ENCODE measurements at places on chromosomes 1 and 21.

DNA sequence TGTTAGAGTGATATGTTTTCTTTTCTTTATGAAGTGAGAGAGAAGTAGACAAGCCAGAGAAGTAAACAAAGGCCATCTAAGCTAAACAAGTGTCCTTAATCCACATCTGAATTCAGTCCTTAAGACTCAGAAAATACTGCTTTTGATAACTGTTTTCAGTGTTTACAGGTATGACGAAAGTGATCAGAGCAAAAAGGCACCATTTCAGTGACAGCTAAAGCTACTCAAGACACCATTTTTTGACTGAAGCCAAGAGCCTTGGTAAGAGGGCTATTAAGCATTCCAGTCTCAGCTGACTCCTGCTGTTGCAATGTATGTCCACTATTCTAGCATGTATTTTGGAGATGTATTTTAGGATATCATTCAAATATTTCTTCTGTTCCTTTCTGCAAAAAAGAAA is 4.1 kb downstream of the KMO start:
- DNase-seq: no peak

DNA sequence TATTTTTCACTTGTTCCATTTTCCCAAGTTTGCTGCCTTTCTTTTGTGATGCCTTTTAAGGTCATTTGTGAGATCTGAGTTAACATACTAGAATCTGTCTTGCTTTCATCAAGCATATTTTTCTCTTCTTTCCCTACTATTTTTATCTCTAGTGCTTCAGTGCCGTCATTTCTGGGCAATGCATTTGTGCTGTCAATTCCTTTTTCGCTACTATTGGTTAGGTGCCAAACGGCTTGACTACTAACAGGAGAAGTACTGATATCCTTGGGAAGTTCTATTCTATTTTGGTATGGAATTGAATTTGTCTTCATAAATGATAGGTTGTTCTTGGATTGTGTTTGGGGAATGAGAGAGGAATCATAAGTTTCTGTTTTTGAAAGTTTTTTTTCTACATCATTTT is 42.2 kb downstream of the LRRC53 start:
- DNase-seq: no peak

- no peak for DNase-seq
Observed at GRCh38 chr1:238499021-238499420, 608.3 kb upstream of the ZP4 start.

DNA sequence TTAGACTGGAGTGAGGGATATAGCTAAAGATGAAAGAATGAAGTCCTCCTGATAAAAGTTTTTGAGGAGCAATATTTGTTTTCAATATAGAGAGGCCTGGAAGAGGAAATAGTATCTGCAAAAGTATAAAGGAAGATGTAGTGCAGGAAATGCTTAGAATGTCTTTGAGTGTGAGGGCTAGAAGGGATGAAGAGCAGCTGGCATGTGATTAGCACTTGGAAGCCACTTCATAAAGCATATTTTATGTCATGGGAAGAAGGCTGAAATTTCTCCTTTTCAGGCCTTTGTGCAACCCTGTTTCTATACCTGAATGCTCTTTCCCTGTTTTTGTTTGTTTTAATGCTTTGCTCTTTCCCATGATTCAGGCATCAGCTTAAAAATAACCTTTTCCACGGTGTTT is 323.3 kb upstream of the DEPDC1 start:
- DNase-seq: no peak

DNA sequence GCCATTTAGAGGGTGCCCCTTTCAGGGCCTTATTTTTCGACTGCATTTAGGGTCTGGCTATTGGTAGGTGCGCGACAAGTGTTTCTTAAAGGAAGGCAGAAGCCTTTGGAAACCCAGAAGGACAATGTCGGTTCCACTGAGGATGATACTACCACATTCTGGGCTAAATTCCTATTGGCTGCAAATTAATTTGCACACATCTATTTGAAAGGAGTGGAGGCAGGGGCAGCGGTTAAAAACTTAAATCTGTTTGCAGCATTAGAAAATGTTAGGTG is 1.1 kb downstream of the PATJ start:
- DNase-seq: no peak

GRCh38 chr1:40648928-40649591 is 16.4 kb downstream of the RIMS3 start:
- DNase-seq: no peak

GRCh38 chr21:37642493-37642892 is 273.8 kb downstream of the KCNJ6 start:
- DNase-seq: no peak

- no peak for DNase-seq
Observed at GRCh38 chr1:150612014-150612345, 17.4 kb downstream of the ENSA start.

DNA sequence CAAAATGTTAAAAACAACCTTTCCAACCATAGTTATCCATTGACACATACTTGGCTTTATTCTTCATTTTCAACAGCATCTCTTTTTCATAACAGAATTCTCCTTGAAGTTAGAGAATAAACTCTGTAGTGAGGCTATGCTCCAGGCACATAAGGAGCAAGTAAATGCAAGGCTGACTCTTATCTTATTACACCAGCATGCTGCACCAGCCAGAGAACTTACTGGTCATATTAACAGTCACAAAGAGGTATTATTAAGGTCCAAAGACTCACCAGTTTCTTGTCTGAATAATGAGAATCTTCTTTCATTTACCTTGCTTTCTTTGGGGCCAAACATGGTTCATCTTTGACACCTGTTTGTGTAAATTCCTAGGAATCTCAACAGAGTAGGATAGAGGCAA is 71.3 kb upstream of the IVNS1ABP start:
- DNase-seq: no peak

DNA sequence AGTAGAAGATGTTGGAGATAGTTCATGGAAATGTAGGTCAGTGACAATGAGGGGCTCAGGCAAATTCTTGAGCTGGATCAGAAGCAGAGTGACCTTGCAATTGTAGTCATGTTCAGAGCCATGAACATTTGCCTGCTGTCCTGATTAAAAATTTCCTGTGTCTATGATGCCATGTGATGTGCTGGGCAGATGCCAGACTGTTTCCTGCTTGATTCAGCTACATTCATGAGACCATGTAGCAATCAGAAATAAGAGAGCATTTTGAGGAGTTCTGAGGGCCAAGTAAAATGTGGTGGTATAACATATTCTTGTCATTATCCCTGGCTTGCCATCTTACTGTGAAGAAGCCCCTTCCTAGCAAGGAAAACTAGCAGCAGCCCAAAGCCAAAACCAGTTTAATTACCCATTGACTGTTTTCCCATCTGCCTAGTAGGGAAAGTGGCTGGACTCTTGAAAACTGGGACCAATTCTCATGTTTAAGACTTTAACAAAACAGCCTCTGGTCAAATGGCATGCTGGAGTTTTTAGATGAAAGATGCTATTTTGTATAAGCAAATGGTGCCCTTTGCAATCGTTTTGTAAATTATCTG is 118.3 kb downstream of the NOS1AP start:
- no peak for DNase-seq

DNA sequence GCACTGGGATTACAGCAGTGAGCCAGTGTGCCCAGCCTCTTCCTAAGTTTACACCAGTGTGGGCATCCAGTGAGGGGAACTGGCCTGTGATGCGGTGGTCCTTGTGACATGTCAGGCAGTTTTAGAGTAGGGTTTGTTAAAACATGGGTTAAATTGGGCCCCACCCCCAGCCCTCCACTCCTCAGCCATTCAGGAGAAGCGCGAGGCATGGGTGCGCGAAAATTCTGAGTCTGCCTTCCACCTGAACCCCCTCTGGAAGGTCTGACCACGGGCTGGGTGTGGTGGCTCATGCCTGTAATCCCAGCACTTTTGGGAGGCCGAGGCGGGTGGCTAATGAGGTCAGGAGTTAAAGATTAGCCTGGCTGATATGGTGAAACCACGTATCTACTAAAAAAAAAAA is 51.7 kb downstream of the SKI start:
- DNase-seq: no peak

DNA sequence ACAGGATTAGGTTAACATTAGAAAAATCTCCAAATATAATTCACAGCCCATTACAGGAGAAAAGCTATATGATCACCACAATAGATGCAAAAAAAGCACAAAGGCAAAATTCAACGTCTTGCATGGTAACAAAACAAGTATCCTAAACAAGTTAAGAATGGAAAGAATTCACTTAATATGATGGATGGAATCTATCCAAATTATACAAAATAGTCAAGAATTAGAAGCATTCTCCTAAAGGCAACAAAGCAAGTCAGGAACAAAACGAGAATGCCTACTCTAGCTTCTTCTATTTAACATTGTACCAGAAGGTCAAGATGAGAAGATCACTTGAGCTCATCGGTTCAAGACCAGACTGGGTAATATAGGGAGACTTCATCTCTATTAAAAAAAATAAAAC is 442.8 kb downstream of the SETD4 start:
- DNase-seq: no peak

DNA sequence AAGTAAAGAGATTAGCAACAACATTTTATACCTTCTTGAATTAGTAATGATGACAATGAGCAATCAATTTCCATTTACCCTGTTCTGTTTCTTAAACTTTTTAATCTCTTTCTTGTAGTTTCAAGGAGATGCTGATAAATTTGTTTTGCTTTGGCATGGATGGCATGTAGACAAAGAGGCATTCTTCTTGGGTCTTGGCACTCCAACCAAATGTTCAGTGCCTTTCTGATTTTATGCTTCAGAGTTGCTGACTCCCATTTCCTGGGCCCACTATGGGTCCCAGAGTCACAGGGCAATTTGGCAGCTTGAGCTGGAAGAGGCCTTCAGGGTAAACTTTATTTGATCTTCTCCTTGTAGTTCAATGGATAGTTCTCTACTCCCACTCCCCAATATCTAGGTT is 42.1 kb upstream of the OSBPL9 start:
- DNase-seq: no peak

DNA sequence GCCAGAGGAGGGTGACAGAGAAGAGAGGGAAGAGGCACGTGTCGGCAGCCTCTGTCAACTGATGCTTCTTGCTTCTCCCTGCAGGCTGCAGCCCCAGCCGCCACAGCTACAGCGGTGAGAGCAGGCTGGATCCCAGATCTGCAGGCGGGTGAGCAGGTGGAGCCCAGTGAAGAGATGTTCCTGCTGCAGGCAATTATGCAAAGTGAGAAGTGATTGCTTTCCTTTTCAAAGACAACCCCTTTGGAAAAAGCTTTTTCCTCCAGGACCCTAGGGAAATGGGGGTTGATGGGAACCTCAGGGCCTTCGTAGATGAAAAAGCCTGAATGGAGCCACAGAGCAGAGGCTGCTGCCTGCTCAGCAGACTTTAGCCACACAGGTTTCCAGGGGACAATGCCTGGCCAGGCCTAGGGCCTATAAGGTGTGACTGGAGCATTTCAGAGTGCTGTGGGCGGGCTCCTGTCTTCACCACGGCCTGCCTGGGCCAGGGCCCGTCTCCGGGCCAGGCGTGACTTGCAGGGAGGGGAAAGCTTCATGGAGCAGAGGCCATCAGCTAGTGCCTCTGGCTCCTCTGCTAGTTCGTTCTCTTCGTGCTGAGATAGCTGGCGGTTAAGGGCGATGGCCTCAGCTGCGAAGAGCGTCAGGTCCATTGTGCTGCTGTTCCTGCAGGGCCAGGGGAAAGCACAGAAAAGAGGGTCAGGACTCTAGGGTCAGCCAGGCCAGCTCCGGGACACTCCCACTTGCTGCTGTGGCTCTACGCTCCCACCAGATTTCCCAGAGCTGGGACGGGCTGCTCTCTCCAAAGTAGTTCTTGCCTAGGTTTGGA is 6.9 kb upstream of the KNCN start:
- DNase-seq: no peak

GRCh38 chr1:201694608-201695335 is 134.2 kb upstream of the IPO9 start:
- no peak for DNase-seq

- DNase-seq: no peak
Observed at GRCh38 chr1:1073743-1074587, at the start of gene RNF223. RNF223 (minus strand) TSS chr1:1074306; CDS start chr1:1072566, 1,740 bp downstream.

DNA sequence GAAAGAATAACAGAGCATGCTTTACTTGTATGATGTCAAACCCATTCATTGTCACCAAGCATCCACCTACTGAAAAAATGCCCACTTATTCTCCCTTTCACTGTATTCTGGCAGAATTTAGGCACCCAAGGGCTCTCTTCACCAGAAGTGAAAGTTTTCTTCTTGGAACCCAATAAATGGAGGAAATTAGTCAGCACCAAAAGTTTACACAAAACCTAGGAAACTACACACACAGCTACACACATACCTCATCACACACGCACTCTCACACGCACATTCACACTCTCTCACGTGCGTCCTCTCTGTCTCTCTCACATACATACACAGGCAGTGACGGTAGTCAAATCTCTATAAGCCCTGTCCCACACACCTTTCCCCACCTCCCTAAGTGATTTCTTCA is 37.6 kb downstream of the MCOLN2 start:
- no peak for DNase-seq

DNA sequence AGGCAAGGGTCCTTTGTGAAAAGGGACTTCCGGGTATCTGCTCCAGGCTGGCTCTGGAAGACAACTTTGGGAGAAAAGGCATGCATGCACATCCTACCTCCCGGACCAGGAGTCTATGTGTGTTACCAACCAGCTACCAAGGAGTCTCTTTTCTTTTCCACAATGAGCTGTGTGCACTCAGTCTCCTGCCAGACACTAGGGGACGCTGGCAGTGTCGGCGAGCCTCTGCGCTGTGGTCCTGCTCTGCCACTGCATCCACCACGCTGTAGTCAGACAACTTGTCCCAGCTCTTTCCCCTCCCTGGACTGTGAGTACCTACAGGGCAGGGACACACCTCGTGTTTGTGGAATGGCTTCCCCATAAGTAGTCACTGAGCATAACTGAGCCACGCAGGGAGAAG is 5.1 kb upstream of the SSR2 start:
- DNase-seq: peak; percentile 56

DNA sequence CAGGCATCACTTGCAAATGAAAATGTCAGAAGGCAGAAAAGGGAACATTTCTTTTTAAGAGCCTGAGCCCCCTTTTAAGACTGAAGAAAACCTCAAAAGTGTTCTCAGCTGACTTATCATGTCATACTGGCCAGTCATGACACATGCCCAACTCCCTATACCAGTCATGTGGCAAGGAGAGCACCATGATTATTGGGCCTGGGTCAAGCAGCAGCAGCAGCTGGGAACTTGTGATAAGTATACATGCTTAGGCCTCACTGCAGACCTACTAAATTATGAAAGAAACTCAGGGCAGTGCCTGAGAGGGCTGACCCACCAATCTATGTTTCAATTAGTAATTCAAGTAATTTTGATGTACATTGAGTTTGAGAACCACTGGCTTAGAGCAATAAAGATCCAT is 8.6 kb downstream of the RO60 start:
- DNase-seq: no peak

- no peak for DNase-seq
Observed at GRCh38 chr1:220213382-220213983, 58.8 kb downstream of the RAB3GAP2 start.

- DNase-seq: no peak
Observed at GRCh38 chr1:216778737-216779136, 55.5 kb upstream of the ESRRG start.

GRCh38 chr1:150793221-150793620 is 14.8 kb downstream of the CTSK start:
- no peak for DNase-seq
